ENCODE measurements at places on chromosomes 2 and 18. TPM values are rescaled to one million over a fixed set of nuclear protein-coding genes. Genes with fewer than 3 reads are reported as not detected.

- no peak for DNase-seq
Measured at GRCh38 chr2:126288362-126288761, 367.6 kb upstream of the GYPC start.

The GDF7 gene
- total RNA-seq: 3.1 TPM

DNA sequence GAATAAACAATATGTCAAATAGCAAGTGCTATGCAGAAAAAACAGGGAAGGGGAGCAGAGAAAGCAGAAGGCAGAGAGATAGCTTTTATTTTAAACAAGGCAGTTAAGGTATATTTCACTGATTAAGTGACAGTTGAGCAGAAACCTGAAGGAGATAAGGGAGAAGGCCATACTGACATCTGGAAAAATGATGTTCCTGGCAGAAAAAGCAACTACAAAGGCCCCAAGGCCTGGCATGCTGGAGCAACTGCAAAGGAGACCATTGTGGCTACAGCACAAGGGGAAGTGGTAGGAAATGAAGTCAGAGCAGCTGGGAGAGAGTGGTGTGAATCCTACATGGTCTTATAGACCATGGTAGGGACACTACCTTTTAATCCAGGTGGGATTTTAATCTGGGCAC is 8.9 kb upstream of the PCBP1 start:
- no peak for DNase-seq

The DNAH6 gene
- 1.2 TPM for total RNA-seq

- no peak for DNase-seq
Measured at GRCh38 chr2:122660786-122661634, 905.6 kb downstream of the TSN start.

DNA sequence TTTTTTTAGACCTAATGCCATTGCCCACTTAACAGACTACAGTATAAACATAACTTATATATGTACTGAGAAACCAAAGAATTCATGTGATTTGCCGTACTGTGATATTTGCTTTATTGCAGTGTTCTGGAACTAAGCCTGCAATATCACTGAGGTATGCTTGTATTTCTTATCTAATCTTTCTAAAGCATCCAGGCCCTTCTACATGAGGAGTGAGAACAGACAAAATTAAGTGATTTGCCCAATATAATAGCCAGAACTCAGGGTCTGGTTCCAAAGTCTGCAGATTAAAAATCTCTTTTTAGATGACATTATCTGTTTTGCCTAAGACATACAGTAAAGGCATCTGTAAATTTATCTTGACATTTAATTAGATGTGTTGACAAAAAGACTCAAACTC is 41.9 kb downstream of the BMPR2 start:
- DNase-seq: no peak

The PMAIP1 gene
- total RNA-seq: 25.0 TPM

DNA sequence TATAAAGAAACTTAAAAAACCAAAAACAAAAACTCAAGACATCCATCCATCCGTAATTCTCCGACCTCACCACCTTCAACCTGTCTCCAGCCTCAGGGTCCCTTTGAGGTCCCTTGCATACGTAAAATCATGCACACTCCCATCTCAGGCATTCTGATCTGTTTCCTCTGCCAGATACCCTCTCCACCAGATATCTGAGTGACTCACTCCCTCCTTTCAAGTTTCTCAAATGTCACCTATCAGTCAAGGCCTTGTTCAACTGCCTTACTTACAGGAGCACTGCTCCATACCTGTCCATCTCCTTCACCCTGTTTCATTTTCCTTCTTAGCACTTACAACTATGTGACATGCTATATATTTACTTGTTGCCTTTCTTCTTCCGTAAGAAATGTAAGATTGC is 369.3 kb downstream of the NBAS start:
- no peak for DNase-seq

- no peak for DNase-seq
Measured at GRCh38 chr2:1557467-1557820, 144.2 kb downstream of the TPO start.

The UGT1A5 gene
- total RNA-seq: 1.5 TPM

The CELF4 gene
- not detected for total RNA-seq

DNA sequence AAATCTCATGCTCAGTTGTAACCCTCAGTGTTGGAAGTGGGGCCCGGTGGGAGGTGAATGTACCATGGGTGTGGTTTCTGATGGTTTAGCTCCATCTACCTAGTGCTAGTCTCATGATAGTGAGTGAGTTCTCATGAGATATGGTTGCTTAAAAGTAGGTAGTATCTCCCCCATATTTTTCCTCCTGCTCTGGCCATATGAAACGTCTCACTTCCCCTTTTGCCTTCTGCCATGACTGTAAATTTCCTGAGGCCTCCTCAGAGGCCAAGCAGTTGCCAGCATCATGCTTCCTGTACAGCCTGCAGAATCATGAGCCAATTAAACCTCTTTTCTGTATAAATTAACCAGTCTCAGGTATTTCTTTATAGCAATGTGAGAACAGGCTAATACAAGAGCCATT is 62.8 kb upstream of the RNF152 start:
- no peak for DNase-seq

The CABYR gene
- total RNA-seq: 3.6 TPM

- no peak for DNase-seq
Measured at GRCh38 chr18:36299015-36299414, 1.5 kb downstream of the FHOD3 start.

DNA sequence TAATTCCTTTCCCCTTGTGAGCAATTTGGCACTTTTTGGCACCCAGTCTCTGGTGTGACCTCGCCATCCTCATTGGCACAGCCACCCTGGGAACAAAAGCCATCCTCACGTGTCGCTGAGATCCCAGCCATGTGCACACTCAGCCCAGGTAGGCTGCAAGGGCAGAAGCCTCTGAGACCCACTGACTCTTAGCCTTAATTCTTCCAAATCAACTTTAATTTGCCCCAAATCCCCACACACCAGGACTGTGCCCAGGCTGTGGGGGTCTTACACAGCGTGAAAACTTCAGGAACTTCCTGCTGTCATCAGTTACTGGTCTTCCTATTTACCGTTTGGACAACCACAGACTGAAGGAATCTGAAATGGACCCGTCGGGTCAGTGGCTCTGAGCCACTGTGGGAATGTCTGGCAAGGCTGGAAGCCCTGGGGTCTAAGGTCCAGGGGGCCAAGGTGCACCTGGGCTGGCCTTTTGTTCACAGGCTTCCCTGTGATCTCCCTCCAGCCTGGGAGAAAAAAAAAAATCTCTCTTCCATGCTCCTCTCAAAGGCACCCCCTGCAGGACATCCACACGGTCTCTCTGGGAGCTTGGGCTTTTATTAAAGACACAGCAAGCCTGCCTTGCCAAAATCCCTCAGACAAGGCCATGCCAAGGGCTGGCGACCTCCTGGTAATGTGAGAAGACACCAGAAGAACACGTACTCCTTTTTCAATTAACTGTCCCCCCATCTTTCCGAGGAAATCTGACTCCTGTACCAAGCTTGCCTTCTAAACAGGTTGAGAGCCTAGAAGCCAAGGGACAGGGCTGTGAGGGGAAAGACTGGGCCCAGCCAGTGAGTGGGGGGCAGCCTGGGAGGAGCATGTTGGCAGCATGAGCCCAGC is 42.1 kb upstream of the LAPTM4A start:
- no peak for DNase-seq

GRCh38 chr2:9941996-9942390 is 9.5 kb upstream of the GRHL1 start:
- DNase-seq: no peak

- DNase-seq: no peak
Measured at GRCh38 chr18:9196568-9196967, 60.0 kb downstream of the ANKRD12 start.

DNA sequence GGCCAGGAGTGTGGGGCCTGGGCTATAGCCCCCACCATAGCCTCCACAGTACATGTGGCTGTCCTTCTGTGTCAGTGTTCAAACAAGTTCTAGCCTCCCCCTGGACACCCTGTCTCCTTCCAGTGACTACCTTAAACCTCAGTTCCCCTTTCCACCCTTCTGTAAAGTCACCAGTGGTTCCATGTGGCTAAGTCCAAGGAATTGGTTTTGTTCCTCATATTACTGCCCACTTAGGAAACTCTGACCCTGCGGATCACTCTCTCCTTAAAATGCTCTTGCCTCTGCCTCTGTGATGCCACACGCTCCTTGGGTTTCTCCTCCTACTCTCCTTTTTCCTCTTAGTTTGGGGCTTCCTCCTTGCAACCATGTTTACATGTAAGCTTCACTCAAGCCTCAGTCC is 27.8 kb upstream of the REL start:
- DNase-seq: no peak

DNA sequence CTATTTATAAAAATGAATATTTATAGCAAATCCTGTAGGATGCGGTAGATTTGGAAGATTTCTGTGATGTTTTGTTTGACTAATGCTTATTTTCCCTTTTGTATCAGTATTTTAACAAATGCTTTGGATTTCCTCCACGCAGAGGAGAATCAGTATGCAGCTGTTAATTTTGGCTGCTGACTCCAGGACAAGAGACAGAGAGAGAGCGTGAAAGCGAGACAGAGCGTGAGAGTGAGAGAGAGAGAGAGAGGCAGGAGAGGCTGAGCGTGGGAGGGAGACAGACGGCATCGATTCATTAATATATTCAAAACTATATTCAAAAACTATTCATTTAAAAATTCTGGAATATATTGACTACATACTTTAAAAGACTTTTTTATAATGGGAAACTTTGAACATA is 62.5 kb downstream of the RRM2 start:
- no peak for DNase-seq

The MAPRE2 gene
- 29.9 TPM for total RNA-seq

DNA sequence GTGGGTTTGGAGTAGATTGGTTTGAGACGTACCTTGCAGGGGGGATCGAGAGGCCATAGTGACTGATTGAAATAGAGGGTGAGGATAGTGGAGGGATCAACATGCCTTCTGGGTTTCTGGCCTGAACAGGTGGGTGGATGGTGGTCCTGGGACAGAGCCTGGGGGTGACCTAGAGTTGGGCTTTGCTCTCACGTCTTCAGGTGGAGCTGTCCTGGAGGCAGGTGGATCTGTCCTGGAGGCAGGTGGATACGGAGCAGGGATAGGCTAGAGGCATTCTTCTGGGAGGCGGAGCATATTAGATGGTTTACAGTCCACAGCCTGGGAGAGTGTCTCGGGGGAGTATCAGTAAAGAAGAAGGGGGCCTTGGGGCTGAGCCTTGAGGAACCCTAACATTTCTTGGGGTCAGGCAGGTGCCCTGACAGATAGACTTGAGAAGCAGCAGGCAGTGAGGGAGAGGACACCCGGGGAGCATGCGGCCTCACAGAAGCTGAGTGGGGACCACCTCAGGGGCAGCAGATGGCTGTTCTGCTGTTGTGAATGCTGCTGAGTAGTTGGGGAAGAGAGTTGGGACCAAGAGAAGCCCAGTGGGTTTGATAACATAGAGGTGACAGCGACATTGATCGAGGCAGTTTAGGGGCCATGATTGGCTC is 1.6 kb downstream of the CAPN10 start:
- no peak for DNase-seq

- no peak for DNase-seq
Measured at GRCh38 chr18:75200605-75201280, 8.2 kb downstream of the PTGR3 start.

- DNase-seq: no peak
Measured at GRCh38 chr2:58202404-58202803, 38.7 kb downstream of the FANCL start.

DNA sequence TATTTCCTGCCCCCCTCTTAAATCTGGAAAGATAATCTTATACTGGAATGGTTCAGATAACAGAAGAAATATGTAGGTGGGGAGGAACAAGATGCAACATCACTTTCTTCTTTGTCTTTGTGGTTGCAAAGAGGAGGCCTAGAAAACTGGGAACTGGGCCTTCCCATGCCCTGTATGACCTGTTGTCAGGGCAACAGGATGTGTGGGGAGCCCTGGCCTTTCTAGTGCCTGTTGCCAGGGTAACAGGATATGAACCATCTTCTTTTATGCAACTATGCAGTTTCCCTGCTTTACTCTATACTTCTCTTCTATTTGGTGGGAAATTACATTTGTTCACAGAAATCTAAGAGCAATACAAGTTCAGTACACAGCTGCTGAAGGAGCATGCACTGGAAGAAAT is 79.8 kb upstream of the PDE1A start:
- DNase-seq: no peak

The IL37 gene
- 133 TPM for total RNA-seq

The SNRPD1 gene
- 5.4 TPM for total RNA-seq

The CD28 gene
- total RNA-seq: not detected

GRCh38 chr2:234172066-234172465 is 121.6 kb downstream of the SPP2 start:
- DNase-seq: no peak

DNA sequence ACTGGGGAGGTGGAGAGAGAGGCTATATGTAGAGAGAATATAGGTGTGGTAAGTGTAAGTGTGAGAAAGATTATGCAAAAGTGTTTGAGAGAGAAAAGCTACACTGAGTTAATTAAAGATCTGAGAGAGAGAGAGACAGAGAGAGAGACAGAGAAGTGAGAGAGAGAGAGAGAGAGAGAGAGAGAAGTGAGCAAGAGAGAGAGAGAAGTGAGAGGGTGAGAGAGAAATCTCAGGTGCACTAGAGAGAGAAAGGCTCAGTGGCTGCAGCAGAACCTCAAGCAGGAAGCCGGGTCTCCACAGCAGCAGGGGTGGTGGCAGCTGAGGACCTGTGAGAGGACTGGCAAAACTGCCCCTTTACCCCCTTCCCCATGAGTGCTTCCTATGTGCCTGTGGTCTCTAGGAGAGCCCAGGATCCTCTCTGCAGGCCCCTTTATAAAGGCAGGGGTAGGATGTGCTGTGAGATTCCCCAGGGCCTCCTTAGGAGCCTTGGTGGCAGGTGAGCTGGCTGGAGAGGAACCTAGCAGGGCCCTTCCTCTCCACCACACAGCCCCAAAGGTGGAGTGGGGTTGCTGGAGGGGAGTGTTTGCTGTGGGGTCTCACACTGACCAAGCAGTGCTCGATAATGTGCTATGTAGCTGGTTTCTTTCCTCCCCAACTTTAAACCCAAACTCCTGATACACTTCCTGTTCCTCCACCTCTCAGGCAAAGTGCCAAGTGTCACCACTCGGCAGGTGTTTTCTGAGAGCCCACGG is 52.6 kb downstream of the SLC4A5 start:
- no peak for DNase-seq

GRCh38 chr2:182949572-182950189 is 83.2 kb upstream of the FRZB start:
- no peak for DNase-seq

DNA sequence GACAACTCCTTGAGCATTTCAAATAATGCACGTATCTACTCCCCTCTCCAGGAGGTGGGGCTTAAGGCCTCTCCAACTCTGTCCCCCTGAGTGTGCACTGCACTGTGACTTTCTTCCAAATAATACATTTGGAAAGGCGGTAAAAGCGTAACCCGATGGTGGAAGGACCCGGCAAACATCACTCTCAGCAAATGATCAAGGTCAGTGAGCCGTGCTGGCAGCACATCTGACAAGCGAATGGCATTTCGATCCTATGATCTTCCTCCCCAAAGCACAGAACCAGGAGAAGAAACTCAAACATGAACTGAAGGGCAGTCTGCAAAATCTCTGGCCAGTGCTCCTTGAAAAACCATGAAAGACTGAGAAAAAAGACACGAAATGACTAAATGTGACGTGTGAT is 208.7 kb downstream of the TWIST2 start:
- DNase-seq: no peak

Data from suprapubic skin (tissue), 4 donors.